ENCODE measurements at places on chromosomes 12 and 14.

DNA sequence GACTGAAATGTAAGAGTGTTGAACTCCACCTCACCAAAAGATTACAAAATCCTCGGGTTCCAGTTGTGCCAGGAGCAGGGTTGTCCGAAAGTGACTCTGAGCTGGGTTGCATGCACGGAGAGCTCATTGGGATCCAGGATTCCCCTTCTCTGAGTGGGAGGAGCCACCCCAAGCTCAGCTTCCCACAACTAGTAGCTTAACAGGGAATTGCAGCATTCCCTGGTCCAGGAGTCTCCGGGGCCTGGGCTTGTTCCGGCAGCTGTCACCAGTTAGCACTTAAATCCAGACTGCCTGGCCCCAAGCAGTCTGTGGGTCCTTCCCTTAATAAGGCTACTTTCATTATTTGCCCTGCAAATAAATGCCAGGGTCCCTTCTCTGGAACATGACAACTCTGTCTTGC, 50.1 kb downstream of the CD9 start:
- no peak for DNase-seq

DNA sequence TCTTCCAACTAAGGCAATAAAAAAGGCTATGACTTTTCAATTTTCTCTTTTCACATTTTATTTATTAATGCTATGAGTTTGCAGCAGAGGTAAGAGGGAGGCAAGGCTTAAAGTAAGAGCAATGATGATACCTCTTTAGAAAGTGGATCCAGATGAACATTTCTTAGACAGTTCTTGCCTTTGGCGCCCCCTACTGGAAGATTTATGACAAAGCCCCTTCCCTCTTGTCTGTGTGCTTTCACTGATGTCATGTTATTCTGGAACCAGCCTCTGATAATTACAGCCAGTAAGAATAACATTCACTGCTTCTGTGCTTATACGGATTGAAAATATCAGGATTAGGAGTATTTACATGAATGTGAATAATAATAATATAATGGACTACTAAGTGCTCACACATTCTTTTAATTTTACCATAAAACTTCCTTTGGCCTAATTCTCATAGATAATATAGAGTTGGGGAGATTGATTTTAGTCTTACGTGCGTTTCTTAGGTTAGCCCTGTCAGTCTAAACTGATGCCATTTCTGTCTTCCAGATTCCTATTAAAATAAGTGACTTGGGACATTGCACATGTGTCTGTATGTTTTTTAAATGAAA, 1929.9 kb upstream of the SEL1L start:
- DNase-seq: no peak

GRCh38 chr12:116591855-116592637, 32.9 kb downstream of the MAP1LC3B2 start:
- DNase-seq: no peak

GRCh38 chr12:114275086-114275485, 130.9 kb downstream of the TBX5 start:
- no peak for DNase-seq

DNA sequence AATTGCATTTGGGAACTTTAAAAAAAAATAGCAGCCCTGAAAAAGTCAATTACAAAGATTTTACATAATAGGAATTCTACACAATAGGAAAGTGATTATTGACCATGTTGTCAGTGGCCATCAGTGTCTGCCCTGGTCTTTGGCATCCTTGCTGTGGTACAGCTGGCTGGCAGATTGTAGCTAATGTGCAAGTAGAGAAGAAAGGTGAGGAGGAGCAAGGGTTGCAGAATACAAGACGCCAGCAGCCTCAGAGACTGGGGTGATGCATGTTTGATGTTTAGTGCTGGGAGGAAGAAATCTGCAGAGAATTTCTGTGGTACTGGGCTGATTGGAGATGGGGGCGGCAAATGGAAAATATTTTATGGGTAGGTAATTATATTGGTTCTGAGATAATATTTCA, 322.9 kb downstream of the TMEM117 start:
- DNase-seq: no peak

DNA sequence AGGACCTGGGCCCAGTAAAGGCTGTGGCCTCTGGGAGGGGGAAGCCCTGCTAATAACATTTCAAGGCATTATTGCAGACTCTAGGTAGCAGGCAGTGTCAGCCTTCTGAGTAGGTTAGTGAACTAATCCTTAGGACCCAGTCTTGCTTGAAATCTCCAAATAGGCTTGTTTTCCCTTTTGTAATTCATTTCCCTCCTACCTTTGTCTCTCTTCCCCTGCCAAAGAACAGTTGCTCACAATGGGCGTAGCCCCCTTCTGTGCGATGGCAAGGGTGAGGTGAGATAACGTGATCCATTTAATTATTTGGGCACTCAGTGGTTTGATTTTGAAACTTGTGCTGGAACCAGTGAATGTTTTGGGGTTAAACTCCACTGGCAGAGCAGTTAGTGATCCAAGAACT, 10.9 kb downstream of the PELI2 start:
- no peak for DNase-seq

DNA sequence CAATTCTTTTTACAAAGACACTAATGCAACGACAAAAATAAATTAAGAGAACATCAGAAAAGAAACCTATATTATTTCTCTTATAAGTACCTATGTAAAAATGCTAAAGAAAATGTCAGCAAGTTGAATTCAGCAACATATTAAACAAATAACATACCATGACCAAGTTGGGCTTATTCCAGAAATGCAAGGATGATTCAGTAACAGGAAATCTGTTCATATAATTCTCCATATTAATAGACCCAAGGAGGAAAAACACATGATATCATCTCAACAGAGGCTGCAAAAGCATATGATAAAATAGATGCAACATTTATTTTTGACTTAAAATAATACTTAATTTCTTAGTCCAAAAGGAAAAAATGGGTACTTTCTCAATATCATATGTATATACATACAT, 25.1 kb upstream of the GPHB5 start:
- no peak for DNase-seq

DNA sequence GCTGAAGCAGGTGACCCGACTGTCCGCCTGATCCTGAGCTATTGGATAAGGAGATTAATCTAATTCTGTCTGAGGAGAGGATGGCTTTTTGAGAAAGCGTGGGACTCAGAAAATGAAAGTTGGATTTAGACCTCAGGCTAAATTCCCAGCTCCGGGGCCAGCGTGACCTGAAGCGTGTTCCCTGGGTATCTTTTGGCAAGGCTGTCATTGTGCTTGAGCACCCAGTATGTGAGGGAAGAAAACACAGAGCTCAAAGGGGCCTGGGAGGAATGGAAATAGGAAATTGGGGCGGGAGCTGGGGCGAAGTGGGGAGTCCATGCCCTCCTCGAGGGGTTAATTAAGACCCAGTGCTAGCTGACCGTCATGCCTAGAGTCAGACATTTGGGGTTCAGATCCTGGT, 17.5 kb upstream of the CCDC63 start:
- DNase-seq: no peak

DNA sequence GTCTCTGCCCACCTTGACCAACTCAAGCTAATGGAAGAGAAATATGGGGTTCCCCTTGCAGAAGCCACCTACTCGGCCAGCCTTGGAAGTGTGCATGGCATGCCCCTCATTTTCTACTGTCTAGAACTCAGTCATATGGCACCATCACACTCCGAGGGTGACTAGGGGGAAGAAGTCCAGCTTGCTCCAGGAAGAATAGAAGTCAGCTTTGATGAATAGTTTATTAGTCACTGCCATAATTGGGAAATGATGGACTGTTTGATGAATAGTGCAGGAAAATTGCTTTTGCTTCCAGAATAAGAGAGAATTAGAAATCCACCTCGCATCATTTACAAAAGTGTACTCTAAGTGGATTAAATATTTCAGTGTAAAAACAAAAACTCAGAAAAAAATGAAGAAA, 1030.6 kb downstream of the VRK1 start:
- no peak for DNase-seq

DNA sequence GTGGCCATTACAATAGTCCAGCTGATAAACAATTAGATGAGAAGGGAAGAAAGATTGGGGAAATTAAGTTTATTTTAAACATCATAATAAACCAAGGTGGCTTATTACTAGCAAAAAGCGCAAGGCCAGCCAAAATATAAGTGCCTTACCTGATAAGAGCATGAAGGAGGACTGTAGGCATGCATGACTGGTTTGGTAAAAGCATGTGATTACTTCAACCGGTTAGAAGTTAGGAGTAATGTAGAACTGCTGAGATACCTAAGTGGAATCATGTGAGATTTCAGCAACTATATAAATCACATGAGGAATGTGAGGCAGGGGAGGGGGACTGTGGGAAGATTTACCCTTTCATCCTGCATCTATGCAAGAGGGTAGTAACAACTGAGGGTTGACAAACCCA, 59.7 kb upstream of the CCDC196 start:
- no peak for DNase-seq

- no peak for DNase-seq
Observed at GRCh38 chr14:85867450-85867849, 337.5 kb downstream of the FLRT2 start.

DNA sequence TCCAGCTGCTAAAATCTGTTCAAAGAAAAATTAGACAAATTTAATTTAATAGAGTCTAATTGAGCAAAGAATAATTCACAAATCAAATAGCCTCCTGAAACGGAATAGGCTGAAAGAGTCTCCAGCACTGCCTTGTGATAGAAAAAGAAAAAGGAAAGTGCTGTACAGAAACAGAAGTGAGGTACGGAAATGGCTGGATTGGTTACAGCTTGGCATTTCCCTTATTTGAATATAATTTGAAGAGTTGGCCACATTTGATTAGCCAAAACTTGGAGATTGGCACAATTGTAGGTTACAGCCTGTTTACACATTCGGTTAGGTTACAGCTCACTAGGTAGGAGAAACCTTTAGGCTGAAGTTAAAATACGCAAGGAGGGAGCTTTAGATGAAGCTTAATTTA, 24.8 kb upstream of the PCED1B start:
- DNase-seq: no peak

- no peak for DNase-seq
Observed at GRCh38 chr12:77229640-77230442, 164.5 kb upstream of the E2F7 start.

- DNase-seq: no peak
Observed at GRCh38 chr12:88876857-88877256, 296.6 kb upstream of the KITLG start.

DNA sequence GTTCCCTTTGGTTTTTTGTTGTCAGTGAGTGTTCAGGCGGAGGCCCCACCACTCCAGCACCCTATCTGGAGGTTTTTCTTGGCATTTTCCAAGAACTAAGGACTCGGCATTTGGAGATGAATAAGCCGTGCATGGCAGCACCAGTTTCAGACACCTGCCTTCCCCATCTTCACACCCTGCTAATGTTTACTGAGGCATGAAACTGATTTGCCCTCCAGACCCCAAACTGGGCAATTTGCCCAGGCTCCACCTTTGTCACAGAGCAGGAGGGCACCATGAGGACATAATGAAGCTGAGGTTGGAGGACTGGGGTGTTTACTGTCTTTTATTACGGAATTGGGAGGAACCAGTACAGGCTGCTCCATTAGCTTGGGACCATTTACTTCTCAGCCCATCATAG, 113.4 kb downstream of the LGMN start:
- no peak for DNase-seq
